Activated T-helper 9 cell treated with anti-CD3 and anti-CD28 coated beads, Interleukin-2, amount 50 U/mL, for 16 hours (primary cell): ENCODE measurements at places on chromosomes 3 and 15.

GRCh38 chr3:46883054-46883829 lies 5.7 kb downstream of the PTH1R start:
- DNase-seq: no peak

GRCh38 chr3:128416578-128417211 lies 50.0 kb downstream of the DNAJB8 start:
- DNase-seq: no peak

DNA sequence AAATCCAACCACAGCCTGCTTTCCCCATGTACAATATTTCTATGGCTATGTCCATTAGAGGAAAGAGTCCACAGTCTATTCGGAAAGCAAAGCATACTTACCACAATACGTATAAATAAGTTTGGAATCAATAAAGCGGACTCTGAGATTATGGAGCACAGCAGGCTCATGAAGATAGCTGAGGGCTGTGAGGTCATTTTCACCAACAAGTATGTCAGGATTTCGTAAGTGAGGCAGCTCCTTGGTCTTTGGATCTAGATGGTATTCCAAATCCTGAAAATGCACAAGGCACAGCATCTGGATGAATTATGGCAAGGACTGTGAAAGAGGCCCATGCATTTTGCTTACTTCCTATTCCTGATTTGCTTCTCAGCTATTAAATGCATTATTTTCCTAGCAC lies 100.4 kb downstream of the MYO5A start:
- no peak for DNase-seq

DNA sequence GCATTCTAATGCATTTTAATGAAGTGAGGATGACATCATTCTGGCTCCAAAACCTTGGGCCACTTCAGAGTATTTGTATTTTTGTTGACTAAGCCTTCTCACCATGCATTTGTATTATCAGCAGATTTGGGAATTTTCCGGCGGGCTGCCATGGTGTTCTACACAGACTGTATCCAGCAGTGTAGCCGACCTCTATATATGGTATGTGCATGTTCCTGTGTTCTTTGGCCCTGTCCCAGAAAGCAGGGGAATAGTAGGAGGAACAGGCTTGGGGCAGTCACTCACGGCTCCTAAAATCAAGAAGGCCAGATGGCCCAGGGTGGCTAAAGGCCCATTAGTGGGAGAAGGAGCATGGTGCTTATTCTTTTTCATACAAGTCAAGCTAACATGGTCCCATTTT lies 80.5 kb downstream of the USF3 start:
- no peak for DNase-seq

- DNase-seq: no peak
These were observed 463.5 kb upstream of the TGFBR2 start for GRCh38 chr3:30142946-30143345.

GRCh38 chr3:51916418-51916817 lies 13.3 kb upstream of the IQCF1 start:
- no peak for DNase-seq

GRCh38 chr3:116897382-116897781 lies 187.8 kb downstream of the TUSC7 start:
- no peak for DNase-seq

DNA sequence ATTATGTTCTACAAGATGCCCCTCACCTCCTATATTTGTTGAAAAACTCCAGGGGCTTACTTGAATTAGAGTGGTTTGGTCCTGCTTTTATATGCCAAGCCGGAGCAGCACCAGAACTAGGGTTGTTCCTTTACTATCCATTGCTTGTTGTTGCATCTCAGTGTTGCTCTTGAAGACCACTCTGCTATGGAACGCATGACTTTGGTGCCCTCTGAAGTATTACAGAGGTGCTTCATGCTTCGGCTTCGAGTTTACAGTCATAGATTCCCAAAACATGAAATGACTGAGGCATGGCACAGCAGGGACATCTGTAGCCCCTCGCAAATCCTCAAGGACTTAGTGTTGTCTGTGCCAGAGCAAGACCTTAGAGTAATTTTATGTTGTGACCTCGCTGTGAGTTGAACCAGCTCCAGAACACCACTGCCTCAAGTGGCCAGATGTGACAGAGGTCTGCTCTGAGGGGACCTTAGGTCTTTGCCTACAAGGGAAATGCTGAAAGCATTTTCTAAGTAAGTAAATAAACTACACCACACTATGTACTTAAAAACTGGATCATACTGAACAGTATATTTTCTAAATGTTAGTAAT lies 67.2 kb upstream of the SIAH2 start:
- DNase-seq: no peak

DNA sequence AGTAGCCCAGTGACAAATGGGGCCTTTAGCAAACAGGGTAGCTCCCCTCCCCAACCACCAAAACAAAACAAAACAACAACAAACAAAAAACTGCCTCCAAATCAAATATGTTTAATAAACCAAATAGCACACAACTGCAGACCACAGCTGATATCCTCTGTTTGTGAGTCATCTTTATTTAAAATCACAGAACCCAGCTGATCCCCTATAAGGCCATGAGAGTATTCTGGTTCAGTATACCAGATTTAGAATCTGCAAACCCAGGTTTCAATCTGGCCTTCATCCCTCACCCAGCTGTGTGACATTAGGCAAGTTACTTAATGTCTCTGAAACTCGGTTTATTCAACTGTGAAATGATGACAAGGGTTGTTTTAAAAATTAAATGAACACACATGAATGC lies 124.5 kb downstream of the SUCLG2 start:
- DNase-seq: no peak

DNA sequence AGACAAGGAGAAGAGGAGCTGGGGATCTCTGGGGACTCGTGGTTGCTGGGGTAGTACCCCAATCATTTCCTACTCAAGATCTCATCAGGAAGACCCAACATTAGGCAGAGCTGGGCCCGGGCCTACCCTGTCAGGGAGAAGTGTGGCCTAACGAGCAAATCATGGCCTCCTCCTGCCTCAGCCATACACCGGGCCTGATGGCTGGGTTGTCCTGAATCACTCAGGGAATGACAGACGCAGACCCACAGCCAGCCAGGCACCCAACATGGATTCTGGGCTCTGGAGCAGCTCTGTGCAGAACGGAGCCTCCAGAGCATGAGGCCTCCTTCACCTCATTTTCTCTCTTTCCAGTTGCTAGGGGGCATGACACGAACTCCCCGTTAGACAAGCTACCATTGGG lies 19.7 kb downstream of the ITGA11 start:
- no peak for DNase-seq

DNA sequence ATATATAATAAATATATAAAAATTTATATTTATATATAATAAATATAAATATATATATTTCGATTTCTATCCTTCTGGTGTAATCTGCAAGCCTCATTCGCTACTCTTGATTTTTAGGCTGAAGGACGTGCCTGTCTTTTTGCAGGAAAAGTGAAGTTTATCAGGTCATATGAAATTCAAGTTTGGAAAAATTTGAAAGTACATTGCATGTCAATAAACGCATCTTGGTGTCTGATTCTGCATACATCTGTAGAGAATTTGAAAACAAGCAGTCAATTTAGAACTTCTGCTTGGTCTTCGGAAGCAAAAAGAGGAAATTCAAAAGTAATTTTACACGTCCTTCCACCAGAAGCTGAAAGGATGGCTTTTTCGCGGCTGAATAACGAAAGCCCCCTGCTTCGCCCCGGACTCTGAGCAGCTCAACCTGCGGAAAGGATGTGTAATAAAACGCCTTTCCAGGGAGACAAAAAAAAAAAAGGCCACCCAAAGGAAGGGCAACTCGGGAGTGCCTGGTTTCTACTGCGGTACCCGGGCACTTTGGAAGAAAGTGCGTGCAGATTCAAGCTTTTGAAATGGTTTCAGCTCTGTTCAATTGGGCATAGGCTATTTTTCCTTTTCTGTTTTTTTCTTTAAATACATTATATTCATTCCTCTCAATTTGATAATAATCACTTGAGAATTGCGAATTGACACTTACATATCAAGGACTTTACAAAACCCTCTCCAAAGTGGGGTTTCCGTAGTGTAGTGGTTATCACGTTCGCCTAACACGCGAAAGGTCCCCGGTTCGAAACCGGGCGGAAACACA lies 1.5 kb upstream of the MYNN start:
- DNase-seq: no peak

- DNase-seq: no peak
These were observed 781.7 kb downstream of the SQOR start for GRCh38 chr15:46416544-46416943.

GRCh38 chr3:39407773-39408492 lies 1.4 kb downstream of the RPSA start:
- no peak for DNase-seq

DNA sequence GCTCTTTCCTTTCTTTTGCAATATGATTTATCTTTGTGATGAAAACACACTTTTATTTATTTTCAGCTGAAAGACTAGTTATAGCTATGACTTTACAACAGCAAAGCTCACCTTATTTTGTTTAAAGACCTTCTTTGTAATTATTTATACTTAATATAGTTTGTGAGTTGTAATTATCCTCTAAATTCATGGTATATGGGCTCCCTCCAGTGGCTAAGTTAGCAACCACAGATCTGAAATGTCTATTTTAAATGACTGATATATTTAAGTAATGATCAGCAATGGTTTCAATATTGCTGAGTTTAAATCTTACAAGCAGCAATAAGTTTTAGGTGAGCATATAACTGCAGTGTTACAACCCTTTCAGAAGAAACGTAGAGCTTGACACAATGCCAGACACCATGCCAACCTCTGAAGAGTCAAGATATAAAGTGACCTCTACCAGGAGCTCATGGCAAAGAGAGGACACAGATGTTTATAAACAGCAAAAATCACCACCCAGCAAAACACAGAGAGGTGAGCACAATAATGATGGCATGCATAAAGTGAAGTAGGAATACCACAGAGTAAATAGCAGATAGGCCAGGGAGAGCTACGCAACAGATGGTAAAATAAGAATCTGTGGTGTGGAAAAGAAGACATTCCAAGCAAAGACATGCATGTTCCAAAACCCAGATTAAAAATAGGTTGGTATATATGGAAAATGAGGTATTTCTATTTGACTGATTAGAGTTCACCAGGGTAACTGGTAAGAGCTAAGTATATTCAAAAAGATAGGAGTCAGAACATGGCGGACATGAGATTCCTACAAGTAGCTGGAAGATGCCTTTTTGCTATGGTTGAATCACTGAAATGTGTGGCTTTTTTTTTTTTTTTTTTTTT lies 143.7 kb upstream of the ZNF385D start:
- DNase-seq: no peak

DNA sequence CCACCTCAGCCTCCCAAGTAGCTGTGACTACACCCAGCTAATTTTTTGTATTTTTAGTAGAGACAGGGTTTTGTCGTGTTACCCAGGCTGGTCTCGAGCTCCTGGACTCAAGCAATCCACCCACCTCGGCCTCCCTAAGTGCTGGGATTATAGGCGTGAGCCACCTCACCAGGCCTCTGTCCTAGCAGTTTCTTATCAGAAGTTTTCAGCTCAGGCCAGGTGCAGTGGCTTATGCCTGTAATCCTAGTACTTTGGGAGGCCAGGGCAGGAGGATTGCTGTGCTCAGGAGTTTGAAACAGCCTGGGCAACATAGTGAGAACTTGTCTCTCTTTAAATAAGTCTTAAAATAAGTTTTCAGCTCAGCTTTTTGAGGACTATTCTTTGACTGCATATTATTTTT lies 48.4 kb downstream of the SGO1 start:
- DNase-seq: no peak

- DNase-seq: no peak
These were observed 837.7 kb downstream of the FHIT start for GRCh38 chr3:60413551-60413950.

DNA sequence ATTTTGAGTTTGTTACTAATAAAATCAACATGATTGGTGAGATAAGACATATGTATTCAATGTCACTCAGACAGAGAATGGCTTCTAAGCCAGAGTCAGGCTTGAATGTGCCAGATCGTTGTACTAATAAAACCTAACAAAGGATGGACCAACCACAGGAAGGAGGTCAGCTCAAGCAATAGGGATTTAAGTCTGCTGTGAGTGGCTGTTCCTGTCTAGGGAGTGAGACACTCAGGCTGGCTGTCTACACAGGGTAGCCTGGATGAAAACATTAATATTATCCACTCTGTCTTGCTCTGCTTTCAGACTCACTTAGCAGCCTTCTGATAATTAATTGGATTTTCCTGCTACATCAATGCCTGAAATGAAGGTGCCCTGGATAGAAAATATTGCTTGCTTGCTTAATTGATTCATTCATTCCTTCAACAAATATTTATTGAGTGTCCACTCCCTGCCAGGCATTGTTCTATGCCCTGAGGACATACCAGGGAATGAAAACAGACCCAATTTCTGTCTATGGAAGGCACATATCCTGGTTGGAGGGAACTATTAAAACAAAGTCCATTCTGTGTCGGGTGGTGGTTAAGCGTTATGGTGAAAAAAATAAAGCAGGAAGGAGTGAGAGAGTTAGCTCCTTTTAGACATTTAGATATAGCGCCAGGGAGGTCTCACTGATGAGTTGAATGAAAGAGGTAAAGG lies 239.4 kb downstream of the CHST2 start:
- DNase-seq: no peak

GRCh38 chr3:50352781-50353180 lies 2.1 kb downstream of the CYB561D2 start:
- DNase-seq: no peak

GRCh38 chr15:59170295-59171066 lies 36.2 kb upstream of the LDHAL6B start:
- DNase-seq: no peak

GRCh38 chr3:88707837-88708236 lies 399.6 kb upstream of the EPHA3 start:
- DNase-seq: no peak

GRCh38 chr15:69209661-69210060 lies 49.2 kb downstream of the GLCE start:
- DNase-seq: no peak

DNA sequence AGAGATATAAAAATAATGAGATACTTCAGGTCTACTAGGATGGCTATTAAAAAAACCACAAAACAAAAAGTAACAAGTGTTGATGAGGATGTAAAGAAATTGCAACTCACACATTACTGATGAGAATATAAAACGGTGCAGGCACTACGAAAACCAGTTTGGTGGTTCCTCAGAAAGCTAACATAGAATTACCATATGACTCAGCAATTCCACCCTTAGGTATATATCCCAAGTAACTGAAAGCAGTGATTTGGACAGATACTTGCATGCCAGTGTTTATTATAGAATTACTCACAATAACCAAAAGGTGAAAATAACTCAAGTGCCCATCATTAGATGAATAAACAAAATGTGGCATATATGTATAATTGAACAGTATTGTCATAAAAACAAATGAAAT lies 87.5 kb upstream of the MELTF start:
- DNase-seq: no peak

DNA sequence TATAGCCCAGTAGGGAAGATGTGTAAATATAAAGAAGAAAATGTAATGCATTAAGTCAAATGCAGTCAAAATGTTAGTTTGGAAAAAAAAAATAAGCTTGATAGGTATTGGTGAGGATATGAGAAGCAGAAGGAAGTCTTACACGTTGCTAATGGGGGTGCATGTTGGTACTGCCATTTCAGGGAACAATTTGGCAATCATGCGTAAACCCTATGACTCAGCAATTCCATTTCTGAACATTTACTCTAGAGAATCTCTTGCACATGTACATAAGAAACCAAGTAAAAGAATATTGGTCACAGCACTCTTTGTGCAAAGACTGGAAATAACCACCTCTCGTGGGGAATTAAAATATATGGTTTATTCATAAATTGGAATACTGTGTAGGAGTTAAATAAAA lies 35.5 kb upstream of the TIMP4 start:
- DNase-seq: no peak

- DNase-seq: no peak
These were observed 524.4 kb downstream of the NSUN3 start for GRCh38 chr3:94587291-94587690.

- DNase-seq: no peak
These were observed 107.7 kb upstream of the SLC6A11 start for GRCh38 chr3:10708216-10708893.
